ENCODE measurements at places on chromosomes 4 and X.

GRCh38 chr4:26086621-26087441 lies 172.8 kb downstream of the SMIM20 start:
- no peak for DNase-seq

DNA sequence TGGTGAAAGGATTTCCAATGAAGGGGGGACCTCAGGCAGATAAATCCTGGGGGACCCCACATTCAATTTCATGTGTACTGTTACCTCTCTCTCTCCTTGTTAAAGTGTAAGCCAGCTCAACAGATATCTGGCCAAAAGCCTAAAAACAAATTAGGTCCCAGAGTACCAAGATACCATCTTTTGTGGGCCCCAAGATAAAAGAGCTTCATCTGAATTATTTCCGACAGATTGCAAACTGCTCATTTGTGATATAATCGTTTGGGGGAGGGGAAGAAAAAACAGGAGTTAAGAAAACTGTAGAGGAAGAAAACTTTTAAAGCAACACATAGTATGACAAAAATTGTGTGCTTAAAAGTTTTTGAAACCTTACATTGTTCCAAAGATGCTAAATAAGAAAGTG lies 33.6 kb downstream of the GRIA3 start:
- no peak for DNase-seq

DNA sequence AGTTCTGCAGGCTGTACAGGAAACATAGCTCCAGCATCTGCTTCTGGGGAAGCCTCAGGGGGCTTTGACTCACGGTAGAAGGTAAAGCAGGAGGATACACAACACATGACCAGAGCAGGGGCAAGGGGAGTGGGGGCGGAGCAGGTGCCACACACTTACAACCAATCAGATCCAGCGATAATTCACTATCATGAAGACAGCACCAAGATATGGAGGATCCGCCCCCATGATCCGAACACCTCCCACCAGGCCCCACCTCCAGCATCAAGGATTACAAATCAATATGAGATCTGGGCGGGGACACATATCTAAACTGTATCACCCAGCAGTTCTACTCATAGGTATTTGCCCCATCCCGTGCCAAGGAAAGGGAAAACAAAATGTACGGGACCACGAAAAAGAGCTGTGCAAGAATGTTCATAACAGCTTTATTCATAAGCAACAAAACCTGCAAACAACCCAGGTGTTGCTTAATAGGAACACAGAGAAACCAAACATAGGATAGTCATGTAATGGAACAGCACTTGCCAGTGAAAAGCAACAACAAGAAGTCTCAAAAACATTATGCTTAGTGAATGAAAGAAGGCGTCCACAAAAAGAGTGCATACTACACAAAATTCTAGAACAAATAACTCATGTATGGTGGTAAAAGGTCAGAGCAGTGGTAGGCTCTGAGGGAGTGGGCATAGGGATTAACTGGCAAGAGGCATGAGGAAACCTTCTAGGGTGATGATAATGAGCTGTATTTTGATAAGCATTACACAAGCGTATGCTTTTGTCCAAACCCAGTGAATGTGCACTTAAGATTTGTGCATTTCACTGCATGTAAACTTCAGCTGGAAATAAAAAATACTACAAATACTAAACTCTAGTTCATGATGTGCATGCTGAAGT lies 130.9 kb upstream of the FAM9B start:
- DNase-seq, result no peak

DNA sequence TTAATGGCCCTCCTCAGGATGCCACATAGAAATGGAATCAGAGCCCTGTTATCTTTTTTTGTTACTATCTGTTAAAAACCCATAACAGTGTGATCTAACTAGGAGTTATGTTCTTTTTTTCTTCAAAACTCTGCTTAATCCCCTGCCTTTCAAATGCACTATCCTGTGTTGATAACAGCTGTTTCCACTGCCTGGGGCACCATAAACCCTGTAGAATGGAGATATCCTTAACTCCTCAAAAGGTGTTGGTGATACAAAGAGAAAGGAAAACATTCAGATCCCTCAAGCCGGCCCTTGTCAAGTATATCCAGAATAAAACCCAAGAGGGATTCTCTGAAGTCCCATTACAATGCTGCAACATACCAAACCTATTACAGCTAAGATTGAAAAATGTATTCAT lies 108.6 kb downstream of the ACTRT1 start:
- DNase-seq, result no peak

DNA sequence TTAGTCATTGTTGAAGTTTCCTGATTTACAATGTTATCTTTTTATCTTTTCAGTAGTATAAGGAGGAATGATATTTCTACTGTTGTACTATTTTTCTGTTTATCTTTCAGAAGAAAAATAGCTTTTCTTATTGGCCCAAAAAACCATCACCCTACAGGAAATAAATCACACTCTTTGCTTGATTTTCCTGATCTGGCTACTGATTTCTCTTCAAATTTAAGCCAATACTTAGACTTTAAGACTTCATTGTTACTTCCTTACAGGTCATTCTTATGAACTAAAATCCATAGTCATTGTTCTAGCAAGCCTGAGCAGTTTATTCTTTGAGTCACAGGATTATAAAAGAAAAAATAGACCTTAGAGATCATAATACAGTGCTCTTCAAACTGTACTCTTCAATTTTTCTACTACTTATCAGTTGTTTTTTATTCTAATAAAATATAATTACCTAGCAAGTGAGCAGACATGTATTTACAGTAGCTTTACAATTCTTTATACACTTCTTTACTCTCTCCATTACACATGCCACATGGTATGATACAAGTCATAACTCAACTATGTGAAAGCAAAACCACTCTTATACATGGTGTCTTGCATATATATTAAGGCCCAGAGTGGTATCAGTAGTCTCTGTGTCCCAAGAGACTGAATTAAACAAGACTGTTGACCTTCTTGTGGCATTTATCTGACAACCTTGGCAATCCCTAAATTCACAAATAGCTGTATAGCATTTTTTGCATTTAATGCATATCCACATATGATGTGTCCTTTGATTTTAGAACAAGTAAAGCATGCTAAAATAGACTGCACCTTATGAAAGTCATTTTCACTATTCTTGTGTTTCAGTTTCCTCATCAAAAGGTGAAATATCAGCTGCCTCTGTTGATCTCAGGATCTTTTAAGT lies 47.9 kb downstream of the TET2 start:
- DNase-seq, result no peak

- no peak for DNase-seq
Observed at GRCh38 chrX:110241816-110242215, 76.1 kb downstream of the AMMECR1 start.

- DNase-seq, result no peak
Observed at GRCh38 chr4:113419631-113420030, 341.9 kb downstream of the CAMK2D start.

GRCh38 chrX:103839404-103839803 lies 7.3 kb upstream of the RAB9B start:
- DNase-seq, result no peak

- DNase-seq, result peak; percentile 81
Observed at GRCh38 chr4:56048702-56049431, 100.1 kb downstream of the CEP135 start.

- DNase-seq, result no peak
Observed at GRCh38 chrX:43958529-43958928, 14.7 kb downstream of the NDP start.

GRCh38 chrX:111361751-111362150 lies 50.2 kb downstream of the DCX start:
- no peak for DNase-seq

- DNase-seq, result no peak
Observed at GRCh38 chr4:108878806-108879205, 116.0 kb upstream of the ETNPPL start.

DNA sequence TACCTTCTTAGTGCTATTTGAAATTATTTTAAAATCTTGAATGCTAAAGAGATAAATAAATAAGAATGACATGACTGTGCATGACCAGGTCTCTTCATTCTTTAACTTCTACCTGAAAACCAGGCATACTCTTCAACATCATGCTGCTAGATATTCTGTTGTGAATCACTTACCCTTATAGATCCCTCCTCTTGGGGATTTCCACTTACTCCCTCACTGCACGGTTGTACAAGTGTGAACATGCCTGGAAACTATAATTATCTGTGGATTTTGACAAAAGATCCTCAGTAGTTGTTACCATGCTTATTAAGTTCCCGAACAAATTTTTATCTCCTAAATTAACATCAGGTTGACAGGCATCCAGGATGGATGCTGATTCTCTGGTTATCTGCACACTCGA lies 54.3 kb downstream of the ADGRL3 start:
- no peak for DNase-seq

GRCh38 chr4:39712819-39713607 lies 15.1 kb downstream of the UBE2K start:
- DNase-seq, result no peak

- peak; percentile 49 for DNase-seq
Observed at GRCh38 chr4:2243681-2244380, 1.9 kb upstream of the HAUS3 start.

DNA sequence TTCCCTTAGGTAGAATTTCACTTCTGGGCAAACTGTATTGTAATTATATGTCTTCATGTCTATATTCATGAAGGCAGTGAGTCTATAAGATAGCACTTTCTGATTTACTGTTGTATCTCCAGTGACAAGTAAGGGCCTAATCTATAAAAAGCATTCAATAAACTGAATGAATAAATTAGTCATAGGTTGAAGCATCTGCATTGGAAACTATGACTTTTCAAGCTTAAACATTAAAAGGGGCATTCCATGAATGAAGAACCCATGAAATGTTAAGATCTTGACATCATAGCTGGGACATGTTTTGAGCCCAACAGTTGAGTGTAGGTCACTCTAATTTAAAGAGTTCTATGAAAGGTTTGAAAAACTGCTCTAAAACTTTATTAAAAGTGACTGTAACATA lies 159.3 kb upstream of the LCORL start:
- DNase-seq, result no peak

- DNase-seq, result no peak
Observed at GRCh38 chr4:177177541-177178081, 132.1 kb upstream of the NEIL3 start.

- DNase-seq, result no peak
Observed at GRCh38 chr4:106266201-106266600, 49.8 kb downstream of the TBCK start.

- DNase-seq, result no peak
Observed at GRCh38 chr4:136302566-136302965, 1229.7 kb downstream of the PCDH18 start.

GRCh38 chrX:44891642-44892041 lies 18.7 kb downstream of the KDM6A start:
- DNase-seq, result no peak

DNA sequence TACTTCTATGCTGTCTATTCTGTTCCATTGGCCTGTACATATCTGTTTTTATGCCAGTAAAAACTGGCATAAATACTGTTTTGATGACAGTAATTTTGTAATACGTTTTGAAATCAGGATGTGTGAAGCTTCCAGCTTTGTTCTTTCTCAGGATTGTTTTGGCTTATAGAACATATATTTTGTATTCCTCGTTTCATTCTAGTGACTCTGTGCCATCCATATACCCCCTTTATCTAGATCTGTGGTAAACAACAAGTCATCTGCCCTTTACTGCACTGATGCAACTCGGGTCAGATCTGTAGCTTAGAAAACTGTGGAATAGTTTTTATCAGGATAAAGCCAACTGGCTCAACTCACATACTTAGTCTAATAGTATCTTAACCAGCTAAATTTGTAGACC lies 233.7 kb downstream of the PRDM5 start:
- no peak for DNase-seq

DNA sequence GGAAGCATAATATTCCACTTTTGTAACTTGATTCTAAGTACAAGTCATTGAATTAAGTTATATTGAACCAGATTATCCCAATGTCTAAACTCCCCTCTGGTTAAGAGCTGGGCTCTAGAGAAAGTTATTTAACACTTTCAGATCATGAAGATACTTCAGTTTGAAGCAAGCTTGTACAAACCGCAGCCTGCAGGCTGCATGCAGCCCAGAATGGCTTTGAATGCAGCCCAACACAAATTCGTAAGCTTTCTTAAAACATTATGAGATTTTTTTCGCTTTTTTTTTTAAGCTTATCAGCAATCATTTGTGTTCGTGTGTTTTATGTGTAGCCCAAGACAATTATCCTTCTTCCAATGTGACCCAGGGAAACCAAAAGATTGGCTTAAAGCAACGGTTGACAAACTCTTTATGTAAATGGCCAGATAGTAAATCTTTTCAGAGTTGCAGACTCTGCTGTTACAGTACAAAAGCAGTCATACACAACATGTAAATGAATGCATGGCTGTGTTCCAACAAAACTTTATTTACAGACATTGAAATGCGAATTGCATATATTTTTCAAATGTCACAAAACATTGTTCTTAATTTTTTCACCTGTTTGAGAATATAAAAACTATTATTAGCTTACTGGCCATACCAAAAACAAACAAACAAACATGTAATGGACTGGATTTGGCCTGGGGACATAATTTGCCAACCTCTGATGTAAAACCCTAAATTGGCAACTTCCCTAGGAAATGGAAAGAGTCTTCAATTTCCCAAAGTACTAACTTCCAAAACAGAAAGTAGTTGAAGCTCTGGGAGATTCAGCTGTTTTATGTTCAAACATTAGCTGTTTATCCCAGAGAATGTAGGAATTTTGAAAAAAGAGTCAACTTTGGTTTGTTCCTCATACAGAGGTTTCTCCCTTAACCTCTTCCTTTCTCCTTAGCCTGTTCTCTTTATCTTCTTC lies 201.1 kb upstream of the MBNL3 start:
- DNase-seq, result no peak

- DNase-seq, result no peak
Observed at GRCh38 chr4:83362492-83363329, 28.1 kb upstream of the HPSE start.

- DNase-seq, result no peak
Observed at GRCh38 chrX:71514367-71515037, 18.4 kb upstream of the OGT start.

DNA sequence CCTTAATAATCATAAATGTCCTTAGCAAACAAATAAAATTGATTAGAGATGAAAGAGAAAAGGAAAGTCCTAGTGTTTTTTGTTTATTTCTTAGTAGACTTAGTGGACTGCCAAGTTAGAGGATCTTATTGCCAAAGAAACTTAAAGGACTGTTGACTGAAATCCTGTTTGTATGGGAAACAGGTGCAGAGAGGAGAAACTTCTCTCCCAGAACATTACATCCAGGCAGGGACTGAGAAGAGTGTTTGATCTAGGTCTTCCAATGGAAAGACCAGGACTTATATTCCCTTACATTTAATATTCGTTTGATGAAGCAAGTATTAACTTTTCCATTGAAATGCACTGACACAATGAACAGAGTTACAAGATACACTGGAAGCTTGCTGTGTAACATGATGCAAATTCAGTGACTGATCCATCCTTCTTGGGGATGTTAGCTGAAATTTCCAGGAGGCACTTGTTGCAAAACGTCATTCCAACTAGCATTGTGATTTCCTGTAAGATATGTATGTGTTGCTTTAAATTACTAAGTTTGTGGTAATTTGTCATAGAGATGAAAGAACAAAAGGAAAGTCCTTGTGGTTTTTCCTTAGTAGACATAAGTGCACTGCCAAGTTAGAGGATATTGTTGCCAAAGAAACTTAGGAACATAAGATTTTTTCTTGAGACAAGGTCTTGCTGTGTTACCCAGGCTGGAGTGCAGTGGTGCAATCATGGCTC lies 505.6 kb downstream of the STIM2 start:
- DNase-seq, result no peak

Data from H1 (cell line).